ENCODE measurements at places on chromosomes 7 and 10.

- DNase-seq = no peak
Measured at GRCh38 chr7:50303335-50304128, 984 bp upstream of the IKZF1 start.

DNA sequence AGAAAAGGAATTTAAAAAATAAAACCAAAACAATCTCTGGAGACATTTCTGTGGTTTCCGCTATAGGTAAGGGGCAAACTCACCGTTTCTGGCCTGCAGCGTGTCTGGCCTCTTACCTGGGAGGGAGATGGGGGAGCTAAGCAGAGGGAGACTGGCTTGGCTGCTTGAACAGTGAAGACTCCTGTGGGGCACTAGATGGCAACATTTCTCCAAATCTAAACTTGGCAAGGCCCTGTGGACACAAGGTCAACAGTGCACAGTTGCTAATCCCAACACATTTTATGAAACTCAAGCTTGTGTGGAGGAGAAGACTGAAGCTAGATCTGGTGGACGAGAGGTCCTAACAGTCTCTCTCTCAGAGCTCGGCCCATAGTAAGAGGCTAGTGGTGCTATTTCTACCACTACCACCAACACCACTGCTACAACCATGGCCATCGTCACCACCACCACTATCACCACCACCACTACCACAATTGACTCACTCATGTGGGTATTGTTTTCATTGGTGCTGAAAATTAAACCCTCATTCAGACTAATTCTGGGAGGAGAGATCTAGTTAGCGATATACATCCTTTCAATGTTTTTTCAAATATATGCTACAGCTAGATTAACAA lies 28.4 kb upstream of the CDHR3 start:
- DNase-seq = peak; percentile 21

DNA sequence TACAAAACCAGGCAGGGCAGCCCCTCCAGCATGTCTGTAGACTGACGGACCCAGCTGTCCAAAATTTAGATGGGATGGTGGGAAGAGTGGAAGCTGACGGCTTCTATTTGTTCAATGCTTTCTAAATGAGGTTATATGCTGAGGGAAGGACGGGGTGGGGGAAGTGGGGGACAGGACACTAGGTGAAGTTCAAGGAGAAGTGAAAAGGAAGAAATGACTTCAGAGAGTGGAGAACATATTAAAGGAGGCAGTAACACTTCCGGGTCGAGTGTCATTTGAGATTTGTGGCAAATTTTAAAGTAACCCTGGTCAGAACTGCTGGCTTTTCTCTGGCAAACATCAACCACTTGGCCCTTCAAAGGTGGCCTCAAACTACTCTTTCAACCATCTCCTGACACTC lies 9.4 kb downstream of the PIP4K2A start:
- no peak for DNase-seq

- no peak for DNase-seq
Measured at GRCh38 chr10:76080991-76081390, 649.6 kb downstream of the LRMDA start.

- DNase-seq = no peak
Measured at GRCh38 chr10:70496341-70497119, 18.0 kb downstream of the PALD1 start.

GRCh38 chr7:30838008-30838407 lies 66.8 kb downstream of the MINDY4 start:
- DNase-seq = no peak

- DNase-seq = no peak
Measured at GRCh38 chr7:549891-550625, 30.4 kb upstream of the PDGFA start.

DNA sequence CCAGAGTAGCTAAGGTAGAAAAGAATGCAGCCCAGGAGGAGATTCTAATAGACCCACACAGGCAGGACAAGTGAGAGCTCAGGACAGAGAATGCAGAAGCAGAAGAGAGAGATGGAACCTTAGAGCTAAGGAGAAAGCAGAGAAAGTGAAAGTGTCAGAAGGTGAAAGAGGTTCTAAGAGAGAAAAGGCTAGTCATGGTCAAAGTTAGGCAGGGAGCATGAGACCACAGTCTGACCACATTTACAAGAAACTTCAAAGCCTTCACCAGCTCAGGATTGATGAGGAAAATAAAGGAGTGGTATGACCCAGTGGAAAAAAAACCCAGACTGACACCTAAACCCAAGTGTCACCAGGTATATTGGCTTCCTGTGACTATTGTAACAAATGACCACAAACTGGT lies 131.8 kb upstream of the WDR11 start:
- no peak for DNase-seq

GRCh38 chr10:114396464-114396863 lies 7.8 kb downstream of the AFAP1L2 start:
- no peak for DNase-seq

DNA sequence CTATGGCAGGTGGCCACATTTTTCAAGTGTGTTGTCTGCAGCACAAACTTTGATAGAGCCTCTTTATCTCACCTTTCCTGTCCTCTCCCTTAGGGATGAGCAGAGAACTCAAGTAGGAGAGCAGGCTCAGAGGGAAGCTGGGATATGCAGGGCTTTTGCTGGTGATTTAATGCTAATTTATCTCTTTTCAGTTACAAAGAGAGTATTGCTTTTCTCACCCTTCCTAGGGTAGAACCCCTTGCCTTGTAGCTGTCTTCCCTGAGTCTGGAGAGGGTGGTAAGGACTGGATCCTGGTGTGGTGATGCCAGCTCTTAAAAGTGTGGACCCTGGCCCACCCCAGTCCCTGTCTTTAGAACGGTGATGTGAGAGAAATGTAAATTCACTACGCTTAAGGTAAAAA lies 1061.4 kb downstream of the TYW1 start:
- no peak for DNase-seq

DNA sequence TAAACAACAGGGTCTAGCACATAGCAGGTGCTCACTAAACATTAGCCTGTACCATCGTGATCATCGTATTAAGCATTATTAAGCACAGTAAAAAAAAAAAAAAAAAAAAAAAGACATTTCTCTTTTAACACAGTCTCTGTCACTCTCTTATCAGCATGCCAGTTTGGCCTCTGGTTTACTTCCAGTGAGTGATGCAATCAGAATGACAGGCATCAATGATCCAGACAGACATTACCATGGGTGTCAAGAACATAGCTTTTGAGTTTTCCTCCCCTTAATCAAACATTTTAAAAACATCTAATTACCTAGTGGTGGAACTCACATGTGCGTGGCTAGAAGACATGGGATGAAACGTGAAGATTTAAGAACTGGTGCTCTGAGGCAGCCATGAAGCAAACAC lies 115.8 kb downstream of the CTTNBP2 start:
- DNase-seq = no peak

DNA sequence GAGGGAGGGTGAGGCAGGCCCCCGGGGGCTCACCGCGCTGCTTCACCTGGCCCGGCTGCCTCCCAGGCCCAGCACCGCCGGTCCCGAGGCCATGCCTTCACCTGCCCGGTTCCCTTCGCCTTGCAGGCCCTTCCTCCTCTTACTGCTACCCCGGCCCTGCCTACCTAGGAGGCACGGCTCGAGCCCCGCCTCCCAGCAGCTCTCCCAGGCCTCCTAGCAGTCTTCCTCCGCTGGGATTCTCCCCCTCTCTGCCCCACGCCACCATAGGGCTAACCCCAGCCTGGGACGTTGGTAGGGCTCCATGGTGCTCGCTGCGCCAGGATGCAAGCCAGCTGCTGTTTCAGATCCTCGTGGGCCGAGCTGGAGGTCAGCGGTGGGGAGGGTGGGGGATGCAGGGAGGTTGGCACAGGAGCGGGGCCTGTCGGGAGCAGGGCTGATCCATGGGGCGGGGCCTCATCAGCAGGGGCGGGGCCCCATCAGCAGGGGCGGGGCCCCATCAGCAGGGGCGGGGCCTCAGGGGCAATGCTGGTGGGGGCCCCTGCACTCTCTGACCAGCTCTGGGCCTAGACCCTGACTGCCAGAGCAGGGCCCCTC lies 63.3 kb downstream of the RASGEF1A start:
- no peak for DNase-seq

GRCh38 chr7:56083150-56083785 lies 9.5 kb downstream of the PHKG1 start:
- no peak for DNase-seq

- DNase-seq = no peak
Measured at GRCh38 chr7:152596824-152597223, 79.1 kb downstream of the XRCC2 start.

- DNase-seq = no peak
Measured at GRCh38 chr7:81618396-81619014, 151.3 kb downstream of the HGF start.

GRCh38 chr7:44967571-44968446 lies 11.0 kb downstream of the MYO1G start:
- no peak for DNase-seq

GRCh38 chr10:22476601-22477321 lies 131.5 kb downstream of the SPAG6 start:
- DNase-seq = no peak

- no peak for DNase-seq
Measured at GRCh38 chr7:150405584-150406311, 26.6 kb downstream of the ZNF775 start.

- no peak for DNase-seq
Measured at GRCh38 chr7:107996072-107996882, 6.7 kb downstream of the LAMB1 start.

GRCh38 chr10:62803724-62804355 lies 680 bp upstream of the ADO start:
- peak; percentile 91 for DNase-seq

DNA sequence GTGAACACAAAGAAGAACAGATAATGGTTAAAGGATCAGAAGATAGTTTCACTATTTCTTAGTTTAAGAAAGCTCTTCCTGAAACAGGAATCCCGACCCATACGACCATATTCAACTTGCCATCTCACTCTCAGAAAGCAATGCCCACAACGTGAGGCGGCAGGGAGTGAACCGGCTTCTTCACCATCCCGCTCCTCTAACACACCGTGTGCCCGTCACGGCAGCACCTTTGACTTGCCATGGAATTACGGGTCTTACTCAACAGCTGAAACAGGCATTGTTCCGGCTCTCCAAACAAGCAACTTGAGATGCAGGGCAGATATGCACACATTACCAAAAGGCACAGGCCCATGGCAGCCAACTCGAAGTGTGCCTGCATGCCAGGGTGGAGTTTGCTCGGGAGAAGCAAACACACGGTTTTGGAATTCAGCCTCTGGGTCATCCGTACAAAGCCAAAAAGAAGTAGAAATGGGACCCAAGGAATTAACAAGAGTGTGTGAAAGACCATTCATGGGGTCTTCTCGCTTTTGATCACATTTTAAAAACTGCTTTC lies 293.6 kb downstream of the DNAJB6 start:
- DNase-seq = no peak

- no peak for DNase-seq
Measured at GRCh38 chr7:40700653-40701421, 566.0 kb downstream of the SUGCT start.

DNA sequence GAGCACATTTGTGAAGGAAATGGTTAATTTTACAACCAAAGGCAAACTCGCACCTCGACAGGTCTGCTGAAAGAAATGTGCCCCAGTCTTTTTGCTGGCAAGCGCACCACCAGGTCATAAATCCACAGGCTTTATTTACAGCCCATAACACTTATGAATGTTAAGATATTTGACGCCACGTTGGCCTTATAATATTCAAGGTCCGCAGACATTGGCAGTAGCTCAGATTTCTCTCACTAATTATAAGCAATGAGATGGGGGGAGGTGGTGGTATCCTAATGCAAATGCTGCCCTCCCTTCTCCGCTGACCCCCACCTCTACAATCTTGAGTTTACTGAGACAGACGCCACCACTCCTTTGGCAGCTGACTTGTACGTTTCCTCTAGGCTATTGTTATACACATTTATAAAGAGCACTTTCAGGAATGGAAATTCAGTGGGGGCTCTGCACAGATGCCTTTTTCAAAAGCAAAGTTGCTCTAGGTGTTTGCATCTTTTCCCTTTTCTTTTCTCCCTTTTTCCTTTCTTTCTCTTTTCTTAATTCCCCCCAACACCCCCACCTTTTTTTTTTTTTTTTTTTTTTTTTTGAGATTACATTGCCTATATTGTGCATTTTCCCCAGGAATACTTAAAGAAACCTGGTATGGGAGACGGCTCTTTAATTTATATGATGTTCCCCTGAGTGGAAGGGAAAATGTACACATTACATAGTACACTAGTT lies 6.7 kb downstream of the TCF7L2 start:
- no peak for DNase-seq

DNA sequence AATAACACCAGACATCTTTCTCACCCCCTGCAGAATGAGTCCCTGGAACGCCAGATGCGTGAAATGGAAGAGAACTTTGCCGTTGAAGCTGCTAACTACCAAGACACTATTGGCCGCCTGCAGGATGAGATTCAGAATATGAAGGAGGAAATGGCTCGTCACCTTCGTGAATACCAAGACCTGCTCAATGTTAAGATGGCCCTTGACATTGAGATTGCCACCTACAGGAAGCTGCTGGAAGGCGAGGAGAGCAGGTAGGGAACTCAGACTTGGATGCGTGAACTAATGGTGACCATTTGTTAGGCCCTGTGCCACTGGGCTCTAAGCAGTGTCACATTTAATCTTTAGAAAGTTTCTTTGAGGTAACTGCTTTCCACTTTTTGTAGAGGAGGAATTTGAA lies 7.1 kb downstream of the VIM start:
- DNase-seq = no peak

- no peak for DNase-seq
Measured at GRCh38 chr7:119937745-119938144, 335.2 kb upstream of the KCND2 start.

All from left kidney (tissue), 8 donors.